ENCODE measurements at places on chromosomes 16 and 17.

GRCh38 chr16:51875834-51876600 lies 670.9 kb downstream of the TOX3 start:
- no peak for DNase-seq

DNA sequence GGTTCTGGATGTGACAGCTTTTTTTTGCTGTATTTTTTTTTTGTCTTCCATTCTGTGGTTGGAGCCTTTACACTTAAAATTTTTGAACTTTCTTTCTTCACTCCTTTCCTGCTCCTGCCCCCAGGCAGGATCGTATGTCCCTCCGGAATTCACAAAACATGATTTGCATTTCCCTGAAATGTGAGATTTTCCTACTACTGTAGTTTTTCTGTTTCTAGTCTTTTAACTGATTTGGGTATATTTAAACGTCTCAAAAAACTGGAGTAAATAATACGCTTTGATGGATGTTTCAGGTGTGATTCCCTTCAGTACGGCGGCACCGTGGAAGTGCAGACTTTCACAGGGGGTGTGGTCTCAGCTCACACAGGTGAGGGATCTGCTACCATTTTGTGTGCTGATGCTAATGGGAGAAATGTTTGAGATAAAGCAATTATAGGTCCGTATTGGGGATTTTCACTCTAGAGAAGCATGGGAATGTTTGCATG lies 686 bp downstream of the SRCAP start:
- no peak for DNase-seq

GRCh38 chr17:48002916-48003416 lies 32.1 kb downstream of the CDK5RAP3 start:
- no peak for DNase-seq

DNA sequence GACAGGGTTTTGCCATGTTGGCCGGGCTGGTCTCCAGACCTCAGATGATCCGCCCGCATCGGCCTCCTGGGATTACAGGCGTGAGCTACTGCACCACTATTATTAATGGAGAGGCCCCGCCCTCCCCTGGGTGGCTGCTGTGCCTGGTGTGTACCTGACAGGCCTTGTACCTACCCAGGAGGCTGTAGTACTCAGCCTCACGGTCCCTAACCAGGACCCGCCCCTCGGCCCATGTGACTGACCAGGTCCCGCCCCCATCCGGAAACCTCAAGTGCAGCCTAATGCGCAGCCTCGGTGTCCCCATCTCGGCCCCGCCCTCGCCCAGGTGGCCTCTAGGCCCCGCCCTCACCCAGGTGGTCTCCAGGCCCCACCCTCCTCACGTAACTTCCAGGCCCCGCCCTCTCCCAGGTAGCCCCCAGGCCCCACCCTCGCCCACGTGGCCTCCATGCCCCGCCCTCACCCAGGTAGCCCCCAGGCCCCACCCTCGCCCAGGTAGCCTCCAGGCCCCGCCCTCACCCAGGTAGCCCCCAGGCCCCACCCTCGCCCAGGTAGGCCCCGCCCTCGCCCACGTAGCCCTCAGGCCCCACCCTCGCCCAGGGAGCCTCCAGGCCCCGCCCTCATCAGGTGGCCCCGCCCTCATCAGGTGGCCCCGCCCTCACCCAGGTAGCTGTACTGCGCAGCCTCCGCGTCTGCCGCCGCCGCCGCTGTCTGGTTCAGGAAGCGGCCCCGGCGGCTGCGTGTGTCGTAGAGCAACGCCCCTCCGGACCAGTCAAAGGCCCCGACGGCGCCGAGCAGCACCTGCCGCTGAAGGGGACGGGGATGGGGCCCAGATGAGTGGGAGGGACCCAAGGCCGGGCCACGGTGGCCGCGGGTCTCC lies 31.0 kb downstream of the HASPIN start:
- DNase-seq, result peak; percentile 86

DNA sequence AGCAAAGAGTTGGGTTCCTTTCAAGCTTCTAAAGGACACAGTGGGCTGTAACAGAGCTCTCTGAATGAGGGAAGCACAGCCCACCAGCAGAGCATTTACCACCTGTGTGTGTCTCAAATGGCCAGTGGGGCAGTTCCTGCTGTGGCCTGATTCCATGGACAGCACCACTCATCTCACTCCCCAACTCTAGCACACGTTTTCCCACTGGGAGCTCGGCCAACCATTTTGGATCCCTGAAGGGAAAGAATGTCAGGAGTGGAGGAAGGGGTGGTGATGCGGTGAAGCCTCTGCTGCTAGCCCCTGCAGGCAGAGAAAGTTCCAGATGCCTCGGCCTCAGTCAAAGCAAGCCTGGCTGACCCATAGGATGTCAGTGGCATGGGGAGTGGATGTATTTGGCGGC lies 86.6 kb downstream of the PLXDC1 start:
- no peak for DNase-seq

DNA sequence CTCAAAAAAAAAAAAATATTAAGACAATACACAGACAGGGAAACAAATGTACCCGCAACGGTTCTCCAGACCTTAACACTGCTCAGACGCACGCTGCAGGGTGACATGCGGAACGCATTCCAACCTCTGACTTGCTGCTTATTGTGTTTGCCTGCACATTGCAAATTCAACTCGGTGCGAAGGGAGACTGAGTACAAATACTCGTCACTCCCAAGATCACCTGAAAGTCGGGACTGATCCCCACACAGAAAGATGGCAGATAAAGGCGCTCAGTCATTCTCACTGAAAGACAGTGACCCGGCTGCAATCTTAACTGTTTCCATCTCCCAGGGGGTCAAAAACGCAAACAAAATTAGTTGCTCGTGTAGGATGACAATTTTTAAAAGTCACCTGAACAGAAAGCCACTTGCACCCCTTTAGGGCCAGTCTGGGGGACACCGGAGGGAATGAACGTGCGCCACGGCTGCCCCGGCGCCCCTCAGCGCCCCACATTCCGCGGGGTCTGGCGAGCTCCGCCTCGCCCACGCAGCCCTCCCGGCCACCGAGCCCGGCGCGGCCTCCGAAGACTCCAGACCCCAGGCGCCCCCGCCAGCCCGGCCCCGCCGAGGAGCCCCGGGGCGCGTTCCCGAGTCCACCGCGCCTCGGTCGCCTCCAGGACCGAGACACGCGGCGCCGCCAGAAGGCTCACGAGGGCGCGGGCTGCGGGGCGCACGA lies 589 bp downstream of the CLCN7 start:
- DNase-seq, result no peak

GRCh38 chr16:85931596-85932402 lies 32.8 kb downstream of the IRF8 start:
- DNase-seq, result no peak

DNA sequence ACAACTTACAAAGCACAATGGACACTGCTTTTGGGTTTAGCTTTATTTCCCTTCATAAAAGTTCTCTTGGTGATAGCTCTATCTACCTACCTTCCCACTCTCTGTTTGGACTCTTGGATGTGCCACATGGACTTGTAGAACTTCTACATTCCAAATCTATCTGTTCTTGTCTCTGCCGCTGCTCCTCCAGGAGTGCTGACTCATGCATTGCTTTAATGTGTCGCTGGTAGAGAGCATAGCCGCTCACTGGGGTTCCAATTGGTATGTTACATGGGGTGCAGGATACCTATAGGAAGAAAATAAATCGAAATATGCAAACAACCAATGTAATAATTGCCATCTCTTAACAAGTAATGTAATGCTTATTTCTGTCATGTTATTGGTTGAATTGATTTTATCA lies 92.1 kb downstream of the TTC19 start:
- no peak for DNase-seq

DNA sequence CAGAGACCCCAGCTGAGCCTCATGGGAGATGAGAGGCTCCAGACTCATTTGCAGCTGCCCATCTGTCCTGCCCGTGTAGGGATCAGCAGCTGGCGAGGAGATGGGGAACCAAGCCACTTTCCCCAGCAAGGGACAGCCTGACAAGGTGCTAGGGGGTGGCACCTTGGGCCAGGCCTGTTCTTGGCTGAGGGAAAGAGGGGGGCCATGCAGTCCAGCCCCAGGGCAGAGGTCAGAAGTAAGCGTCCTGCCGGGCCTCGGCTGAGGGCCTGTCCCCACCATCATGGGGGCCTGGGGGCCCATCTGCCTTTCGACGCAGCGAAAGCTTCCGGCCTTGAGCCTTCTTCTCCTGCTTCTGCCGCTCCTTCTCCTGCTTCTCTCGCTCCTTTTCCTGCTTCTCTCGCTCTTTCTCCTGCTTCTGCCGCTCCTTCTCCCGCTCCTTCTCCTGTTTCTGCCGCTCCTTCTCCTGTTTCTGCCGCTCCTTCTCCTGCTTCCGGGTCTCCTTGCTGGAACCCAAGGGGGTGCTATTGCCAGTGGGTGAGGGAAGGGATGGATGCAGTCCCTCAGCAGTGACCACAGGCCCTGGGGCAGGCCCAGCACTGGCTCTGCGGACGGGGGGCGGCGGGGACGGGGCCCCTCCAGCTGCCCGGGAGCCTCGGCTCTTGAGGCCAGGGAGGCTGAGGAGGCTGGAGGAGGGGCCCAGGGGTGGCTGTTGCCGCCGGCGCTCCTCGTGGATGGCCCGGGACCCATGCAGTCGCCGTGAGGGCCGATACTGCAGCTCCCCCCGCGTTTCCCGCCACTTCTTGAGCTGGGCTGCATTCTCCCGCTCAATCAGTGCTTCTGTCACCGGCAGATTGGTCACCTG lies 2.8 kb upstream of the CD2BP2 start:
- no peak for DNase-seq

GRCh38 chr17:79160980-79161636 lies 86.5 kb downstream of the ENGASE start:
- peak; percentile 6 for DNase-seq

DNA sequence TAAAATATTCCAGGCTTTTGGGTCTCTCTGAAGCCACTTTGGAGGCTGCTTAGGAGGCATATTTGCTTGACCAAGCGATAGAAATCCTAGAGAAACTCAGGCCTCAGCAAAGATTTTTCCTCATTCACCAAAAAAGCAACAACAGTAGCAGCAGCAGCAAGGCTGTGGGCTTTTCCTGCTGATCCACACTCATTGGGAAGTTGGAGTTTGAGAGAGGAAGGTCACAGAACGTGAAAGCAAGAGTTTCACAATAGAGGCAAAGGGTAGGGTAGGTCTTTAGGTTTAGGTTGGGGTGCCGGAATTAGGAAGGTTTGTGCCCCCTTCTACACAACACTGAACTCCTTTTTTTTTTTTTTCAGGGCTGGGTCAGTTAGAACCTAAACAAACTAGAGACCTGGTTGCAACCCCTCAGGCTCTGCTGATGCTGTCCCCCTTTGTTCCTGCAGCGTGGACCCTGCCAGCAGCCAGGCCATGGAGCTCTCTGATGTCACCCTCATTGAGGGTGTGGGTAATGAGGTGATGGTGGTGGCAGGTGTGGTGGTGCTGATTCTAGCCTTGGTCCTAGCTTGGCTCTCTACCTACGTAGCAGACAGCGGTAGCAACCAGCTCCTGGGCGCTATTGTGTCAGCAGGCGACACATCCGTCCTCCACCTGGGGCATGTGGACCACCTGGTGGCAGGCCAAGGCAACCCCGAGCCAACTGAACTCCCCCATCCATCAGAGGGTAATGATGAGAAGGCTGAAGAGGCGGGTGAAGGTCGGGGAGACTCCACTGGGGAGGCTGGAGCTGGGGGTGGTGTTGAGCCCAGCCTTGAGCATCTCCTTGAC lies 2.0 kb downstream of the TMUB2 start:
- no peak for DNase-seq

DNA sequence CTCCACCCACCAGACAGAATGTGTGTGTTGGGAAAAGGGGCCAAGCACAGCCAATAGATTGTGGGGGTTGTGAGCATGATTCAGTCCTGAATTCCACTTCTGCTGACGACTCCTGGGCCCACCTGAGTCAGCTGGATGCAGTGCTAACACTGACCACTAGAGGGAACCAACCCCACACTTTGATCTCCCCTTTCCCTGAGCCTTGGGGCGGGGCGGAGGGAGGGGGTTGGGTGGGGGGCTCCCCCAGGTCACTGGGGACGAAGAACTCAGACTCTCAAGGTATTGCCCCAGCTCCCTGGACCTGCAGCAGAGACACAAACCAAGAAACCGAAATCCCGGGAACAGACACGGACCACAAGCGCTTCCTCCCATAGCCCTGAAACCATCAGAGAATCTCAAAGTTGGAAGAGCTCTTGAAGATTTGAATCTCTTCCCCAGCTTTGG lies 621 bp upstream of the CSHL1 start:
- DNase-seq, result peak; percentile 68

DNA sequence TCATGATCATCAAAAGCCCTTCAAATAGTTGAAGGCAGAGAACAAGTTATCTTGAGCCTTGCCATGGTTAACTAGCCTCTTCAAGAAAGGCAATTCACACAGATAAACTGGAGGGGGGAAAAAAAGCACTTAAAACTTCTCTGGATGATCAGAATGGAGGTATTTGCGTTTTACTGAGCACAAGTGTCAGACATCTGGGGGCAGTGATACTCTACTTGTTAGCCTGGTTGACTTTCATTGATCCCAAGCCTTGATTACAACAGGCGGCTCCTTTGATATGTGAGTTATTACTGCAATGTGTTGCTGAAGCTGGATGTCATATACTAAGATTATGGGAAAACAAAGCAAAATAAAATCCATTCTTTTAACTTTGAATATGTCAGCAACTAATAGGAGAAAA lies 155.0 kb upstream of the HS3ST3A1 start:
- DNase-seq, result no peak

- DNase-seq, result no peak
Observed at GRCh38 chr16:48381201-48381600, 4.0 kb downstream of the SIAH1 start.

DNA sequence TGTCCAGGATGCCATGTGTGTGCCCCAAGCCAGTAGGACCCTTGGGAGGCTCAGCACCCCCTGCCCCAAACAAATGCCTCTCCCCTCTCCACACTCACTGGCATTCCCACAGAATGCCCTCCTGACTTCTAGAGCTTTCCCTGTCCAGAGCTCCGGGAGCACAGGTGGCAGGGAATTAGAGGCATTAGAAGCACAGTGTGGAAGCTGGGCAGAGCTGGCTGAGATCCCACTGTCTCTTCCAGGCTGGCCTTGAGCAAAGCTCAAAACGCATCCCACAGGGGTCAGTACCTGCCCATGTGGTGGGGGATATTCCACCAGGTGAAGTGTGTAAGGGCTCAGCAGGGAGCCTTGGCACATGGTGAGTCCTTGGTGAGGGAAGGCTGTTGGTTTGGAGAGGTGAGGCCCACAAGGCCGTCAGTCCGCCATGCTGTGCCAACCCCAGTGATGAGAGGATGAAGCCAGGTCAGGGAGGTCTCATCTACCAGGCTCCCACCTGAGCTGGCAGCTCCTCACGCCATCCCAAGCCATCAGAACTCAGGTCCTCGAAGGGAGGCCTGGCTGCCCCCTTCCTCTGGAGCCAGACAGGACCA lies 18.1 kb downstream of the ENDOV start:
- no peak for DNase-seq

DNA sequence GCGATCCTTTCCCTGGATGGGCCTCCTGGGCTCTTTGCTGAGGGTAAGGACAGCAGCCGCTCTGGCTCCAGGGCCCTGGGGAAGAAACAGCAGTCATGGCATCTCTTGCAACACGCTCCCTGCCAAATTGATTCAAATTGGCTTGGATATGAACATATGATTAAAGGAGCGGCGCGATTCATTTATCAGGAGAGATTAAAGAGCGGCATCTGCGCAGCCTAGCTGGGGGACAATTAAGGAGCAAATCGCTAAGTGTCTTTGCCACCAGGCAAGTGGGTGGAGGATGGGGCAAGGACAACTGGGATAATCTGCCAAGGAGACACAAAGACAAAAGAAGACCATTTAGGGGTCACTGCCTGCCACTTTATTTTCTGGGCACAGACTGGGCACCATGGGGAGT lies 27.8 kb downstream of the PIPOX start:
- DNase-seq, result no peak
